Stimulated activated CD8-positive, alpha-beta memory T cell treated with anti-CD3 and anti-CD28 coated beads, Interleukin-2, amount 100 ng/mL, for 1 hour (primary cell): ENCODE measurements at places on chromosomes 5 and 9.

DNA sequence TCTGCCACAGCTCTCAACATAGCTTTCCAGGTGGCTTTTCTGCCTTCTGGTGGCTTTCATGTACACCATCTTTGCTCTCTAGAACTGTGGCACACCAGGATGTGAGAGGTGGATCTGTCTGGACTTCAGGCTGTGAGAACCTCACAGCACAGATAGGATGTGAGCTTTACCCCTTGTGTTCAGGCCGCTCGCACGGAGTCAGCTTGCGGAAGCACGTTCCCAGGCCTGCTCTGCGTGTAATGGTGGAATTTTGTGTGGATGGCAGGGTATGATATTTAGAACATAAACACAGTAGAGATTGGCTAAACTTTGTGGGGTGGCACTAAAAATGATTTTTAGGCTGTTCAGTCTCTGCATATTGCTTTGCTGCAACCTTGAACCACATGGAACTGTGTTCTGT lies 250.5 kb downstream of the FANCC start:
- no peak for DNase-seq

- no peak for DNase-seq
Observed at GRCh38 chr5:7053528-7054209, 340.4 kb downstream of the TENT4A start.

DNA sequence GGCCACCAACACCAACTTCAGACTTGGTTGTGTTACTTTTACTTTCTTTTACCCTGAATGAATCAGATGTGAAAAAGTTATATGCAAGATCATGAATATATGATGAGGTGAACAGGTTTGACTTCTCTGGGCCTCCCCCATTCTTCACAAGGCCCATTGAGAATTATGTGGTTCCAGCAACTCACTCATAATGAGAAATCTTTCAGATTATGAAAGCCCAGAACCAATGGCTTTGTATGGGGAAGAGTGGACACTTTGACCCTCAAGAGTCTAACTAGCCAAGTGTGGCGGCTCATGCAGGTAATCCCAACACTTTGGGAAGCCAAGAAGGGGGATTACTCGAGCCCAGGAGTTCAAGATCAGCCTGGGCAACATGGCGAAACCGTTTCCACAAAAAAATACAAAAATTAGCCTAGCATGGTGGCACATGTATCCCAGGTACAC lies 16.1 kb upstream of the LNPEP start:
- DNase-seq: no peak

- no peak for DNase-seq
Observed at GRCh38 chr5:169736653-169737052, 99.6 kb downstream of the DOCK2 start.

DNA sequence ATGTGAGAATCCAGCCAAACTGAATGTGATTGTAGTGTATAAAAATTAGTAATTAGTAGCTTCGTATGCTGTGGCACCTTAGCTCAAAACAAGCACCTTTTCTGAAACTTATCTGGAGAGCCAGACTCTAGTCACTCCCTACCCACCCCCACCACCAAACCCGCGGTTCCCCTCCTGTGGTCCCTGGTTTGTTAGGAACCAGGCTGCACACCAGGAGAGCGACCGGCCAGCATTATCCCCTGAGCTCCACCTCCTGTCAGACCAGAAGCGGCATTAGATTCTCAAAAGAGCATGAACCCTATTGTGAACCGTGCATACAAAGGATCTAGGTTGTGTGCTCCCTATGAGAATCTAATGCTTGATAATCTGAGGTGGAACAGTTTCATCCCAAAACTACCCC lies 498.6 kb downstream of the CHSY3 start:
- no peak for DNase-seq

DNA sequence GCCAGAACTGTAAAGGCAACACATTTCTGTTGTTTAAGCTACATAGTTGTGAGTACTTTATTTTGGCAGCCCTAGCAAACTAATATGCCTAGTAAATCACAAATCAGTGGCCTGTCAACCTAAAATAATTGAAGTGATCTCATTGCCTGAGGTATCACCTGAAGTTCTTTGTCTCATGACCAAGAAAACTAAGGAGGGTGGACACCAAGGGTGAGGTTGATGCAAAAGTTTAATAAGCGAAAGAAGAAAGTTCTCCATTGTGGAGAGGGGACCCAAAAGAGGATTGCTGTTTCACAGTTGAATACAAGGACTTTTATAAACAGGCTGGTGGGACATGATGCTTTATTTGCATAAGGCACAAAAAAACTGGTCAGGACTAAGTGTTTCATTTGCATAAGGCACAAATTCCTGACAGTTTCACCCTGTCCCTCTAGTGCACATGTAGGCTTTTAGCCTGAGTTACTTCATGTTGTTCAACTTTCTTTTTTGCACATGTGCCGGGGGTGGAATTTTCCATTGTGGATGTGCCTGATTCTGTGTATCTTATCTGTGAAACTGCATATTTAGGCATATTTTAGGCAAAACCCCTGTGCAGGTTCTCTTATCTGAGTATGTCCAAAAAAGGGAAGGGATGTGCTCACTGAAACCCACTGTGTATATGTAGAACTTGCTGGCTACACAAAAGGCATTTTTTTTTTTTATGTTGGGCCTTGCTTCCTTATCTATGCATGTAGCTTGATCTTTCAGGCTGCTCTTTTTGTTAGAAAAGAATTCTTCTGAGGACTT lies 108.6 kb upstream of the RAI14 start:
- DNase-seq: no peak

DNA sequence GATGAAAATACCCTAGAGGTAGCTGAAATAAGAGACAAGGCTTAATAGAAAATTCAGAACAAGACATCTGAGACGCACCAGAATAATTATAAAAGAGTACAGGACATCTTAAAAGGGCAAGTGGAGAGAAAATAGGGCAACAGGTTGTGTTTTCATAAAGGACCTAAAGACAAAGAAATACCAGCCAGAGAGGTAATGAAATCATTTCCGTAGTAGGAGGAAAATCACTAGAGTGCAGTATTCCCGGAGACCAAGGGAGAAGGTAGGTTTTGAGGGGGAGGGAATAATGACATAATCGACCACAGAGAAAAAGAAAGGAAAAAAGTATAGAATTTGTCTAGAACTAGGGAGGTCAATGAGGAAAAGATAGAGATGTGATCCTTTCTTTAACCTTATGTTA lies 26.2 kb upstream of the CTNNAL1 start:
- DNase-seq: no peak

DNA sequence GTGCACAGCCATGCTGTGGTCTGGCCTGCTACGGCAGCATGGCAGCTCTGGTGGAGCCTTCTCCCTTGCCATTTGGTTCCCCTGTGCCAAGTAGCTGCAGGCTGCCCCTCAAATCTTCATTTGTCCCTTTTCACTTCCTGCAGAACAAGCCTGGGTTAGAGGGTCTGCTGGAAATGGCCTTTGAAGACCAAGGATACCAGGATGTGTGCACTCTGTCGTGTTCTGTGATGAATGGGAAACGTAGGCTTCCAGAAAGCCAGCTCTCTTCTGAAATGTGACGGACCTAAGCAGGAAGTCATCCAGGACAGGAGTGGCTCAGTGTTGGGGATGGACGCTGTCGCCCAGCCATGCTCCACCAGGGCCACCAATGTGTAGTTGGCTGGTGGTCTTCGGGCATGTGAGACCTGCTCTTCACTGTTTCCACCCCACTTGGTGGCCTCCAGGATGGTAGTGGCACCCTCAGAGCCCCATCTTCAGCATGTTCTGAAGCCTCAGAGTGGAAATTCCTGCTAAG lies 3.4 kb upstream of the POMT1 start:
- DNase-seq: no peak
